ENCODE measurements at places on chromosomes 1 and 21.

- DNase-seq = no peak
These were observed 3.9 kb upstream of the SYNC start for GRCh38 chr1:32706491-32706890.

DNA sequence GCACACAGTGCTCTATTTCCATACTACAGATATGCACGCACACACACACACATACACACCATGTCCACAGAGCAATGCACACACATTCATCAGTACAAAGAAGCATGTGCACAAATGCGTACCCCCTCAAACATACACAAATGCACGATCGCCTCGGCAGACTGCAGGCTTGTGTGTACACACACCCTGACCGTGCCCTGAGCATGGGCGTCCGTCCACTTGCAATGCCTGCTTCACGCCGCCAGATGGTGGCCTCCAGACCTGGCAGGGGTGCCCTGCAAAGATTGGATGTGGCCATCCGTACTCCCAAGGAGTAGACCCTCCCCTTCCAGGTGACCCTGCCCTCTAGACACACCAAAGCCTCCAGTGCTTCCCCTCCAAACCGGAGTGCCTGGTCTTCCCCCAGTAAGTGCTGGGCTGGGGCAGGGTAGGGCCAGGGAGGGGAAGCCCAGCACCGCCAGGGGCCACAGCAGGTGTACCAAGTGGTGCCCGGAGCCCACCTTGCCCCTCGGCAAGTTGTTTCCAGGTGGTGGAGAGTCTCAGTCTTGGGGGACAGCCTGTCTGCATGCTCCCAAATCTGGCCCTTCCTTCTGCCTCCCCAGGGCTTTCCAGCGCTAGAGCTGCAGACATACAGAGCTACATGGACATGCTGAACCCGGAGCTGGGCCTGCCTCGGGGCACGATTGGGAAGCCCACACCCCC is 20.6 kb downstream of the ESPN start:
- no peak for DNase-seq

DNA sequence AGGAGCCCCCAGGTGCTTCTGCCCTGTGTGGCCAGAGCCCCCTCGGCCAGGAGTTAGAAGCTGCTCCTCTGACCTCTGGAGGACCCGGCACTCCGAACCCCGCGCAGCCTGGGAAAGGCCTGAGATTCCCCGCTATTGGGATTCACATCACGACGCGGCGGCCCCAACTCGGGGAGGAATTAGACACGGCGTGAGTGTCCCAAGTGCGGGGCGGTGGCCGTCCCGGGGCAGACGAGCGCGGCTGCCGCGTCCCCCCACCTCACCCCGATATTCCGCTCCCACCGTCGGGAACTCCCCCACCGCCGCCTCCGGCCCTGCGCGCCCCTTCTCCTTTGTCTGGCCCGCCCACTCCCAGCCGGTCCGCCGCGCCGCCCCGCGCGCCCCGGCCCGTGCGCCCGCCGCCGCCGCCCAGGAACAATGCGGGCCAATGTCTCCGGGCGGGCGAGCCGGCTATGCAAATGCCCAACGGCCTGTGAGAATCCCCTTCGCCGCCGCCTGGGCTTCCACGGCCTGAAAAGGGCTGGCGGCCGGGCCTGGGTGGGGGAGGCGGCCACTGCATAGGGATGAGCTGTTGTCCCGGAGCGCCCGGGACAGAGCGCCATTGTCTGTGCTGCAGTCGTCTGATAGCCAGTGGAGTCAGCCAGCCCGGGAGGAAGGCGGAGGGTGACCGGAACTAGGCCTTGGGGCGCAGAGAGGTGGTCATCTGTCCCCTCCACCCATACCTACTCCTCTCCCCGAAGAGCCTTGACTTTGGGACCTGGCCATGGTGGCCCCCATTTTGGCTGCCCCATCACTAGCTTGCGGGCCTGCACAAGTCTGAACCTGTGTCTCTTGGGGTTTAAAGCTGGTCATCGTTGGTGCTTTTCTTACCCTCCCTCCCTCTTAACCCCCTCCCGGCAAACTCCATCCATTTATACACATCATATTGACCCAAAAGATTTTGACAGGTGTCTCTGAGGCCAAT is 19.4 kb downstream of the RHBG start:
- no peak for DNase-seq

DNA sequence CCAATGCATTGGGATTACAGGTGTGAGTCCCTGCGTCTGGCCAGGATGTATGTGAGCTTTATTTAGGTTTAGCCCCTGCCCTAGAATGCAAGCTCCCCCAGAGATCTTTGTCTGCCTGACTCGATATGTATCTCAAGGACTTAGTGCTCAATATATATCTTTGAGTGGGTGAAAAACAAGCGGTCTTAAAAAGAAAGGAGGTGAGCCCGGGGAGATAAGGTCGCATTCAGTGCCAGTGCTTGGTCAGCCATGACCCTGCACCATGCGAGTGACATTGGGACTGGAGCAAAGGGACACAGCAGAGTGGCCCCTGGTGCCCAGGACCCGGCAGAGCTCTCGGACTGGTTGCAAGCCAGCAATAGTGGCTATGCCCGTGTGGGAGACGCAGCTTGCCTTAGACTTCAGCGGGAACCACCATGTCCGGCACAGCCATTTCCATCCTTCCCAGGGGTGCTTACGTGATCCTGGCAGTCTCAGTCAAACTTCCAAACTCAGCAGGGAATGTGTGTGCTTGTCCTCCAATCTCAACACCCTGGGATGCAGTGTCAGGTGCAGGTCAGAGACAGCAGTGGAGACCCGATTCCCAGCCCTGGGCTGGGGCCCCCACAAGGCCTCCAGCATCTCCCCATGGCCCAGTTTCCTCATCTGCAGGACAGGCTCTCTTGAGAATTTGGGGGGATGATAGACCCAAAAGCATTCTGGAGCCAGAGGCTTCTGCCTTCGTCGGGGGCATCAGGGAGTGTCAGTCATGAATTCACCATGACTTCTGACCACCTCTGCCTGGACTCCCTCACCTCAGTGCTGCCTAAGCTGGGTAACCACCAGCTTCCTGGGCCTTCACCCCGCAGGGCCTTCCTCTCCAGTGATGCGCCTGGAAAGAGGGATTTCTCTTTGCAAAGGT is 1.8 kb downstream of the MX2 start:
- no peak for DNase-seq

- DNase-seq = no peak
These were observed 6.1 kb downstream of the ERRFI1 start for GRCh38 chr1:8020032-8020431.

GRCh38 chr1:196467230-196467925 is 140.9 kb downstream of the KCNT2 start:
- no peak for DNase-seq

DNA sequence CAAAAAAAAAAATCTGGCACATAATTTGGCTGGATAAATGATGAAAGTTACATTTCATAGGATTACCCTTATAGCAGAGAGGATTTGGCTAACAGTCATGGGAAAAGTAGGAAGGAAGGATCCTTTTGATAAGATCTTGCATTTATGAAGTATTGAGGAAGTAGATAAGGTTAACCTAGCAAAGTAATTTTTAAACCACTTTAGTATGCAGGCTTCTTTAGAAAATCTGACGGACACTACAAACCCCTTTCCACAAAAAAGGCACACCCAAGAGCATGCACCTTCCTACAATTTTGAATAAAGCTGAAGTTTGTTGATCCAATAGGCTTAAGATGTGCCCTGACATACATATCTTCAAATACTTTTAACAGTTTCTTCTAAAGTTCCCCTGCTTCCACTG is 275.2 kb downstream of the GRIK1 start:
- no peak for DNase-seq

GRCh38 chr1:53582211-53583020 is 123.2 kb downstream of the DMRTB1 start:
- DNase-seq = peak; percentile 9

GRCh38 chr1:159911326-159912070 is 11.5 kb upstream of the CFAP45 start:
- DNase-seq = no peak

DNA sequence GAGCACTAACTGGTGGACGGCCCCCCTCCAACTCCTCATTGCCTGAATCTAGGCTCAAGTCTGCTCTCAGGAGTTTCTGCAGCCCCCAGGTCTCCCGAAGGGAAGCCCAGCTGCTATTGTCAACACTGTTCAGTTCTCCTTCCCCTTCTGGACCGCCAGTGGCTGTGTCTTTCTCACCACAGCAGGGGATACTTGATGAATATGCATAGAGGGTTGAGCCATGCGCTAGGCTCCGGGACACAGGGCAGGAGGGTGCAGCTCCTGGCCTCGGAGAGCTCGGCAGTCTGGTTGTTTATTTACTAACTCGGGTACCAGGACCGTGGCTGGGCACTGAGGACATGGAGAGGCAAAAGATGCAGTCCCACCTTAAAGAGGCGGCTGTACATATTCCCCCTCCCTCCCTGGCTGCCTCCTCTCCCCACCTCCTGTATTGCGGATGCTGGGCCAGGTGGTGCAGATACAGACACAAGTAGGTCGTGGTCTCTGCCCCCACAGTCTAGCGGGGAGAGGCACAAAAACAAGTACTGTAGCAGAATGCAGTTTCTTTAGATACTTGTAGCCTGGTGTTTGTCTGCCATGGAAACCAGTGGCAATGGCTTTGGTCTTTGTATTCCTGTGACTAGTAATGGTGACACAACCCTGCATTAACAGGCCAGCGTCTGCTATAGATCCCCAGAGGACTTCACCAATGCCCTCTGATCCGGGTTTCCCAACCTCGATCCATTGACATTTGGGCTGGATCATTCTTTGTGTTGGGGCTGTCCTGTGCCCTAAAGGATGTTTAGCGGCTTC is 26.2 kb downstream of the ARHGEF10L start:
- no peak for DNase-seq

- no peak for DNase-seq
These were observed 8.0 kb downstream of the RABGAP1L start for GRCh38 chr1:174167265-174167803.

DNA sequence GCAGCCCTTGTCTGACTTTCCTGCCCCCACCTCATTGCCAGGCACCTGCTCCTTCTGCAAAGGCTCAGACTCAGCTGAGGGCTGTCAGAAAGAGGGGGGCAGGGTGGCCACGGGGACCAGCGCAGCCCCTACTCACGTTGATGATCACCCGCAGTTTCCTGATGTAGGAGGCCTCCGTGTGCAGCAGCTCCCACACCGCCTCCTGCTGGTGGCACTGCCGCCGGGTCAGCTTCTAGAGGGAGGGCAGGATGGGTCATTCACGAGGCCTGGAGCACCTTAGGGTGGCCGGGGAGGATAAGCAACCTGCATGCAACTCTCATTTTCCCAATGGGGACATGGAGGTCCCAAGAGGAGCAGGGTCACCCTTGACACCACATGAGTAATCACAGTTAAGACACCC is 6.4 kb upstream of the TNFRSF25 start:
- no peak for DNase-seq

DNA sequence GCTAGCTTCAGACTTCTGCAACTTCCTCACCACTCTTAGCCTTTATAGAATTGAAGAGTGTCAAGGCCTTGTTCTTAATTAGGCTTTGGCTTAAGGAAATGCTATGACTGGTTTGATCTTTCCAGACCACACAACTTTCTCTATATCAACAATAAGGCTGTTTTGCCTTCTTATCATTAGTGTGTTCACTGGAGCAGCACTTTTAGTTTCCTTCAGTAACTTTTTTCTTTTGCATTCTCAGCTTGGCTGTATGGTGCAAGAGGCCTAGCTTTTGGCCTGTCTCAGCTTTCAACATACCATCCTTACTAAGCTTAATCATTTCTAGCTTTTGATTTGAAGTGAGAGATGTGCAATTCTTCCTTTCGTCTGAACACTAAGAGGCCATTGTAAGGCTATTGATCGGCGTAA is 8.6 kb downstream of the PRKACB start:
- DNase-seq = no peak

- no peak for DNase-seq
These were observed 109.4 kb upstream of the GUCA2B start for GRCh38 chr1:42043811-42044210.

GRCh38 chr1:22163137-22163536 is 20.2 kb upstream of the WNT4 start:
- no peak for DNase-seq

DNA sequence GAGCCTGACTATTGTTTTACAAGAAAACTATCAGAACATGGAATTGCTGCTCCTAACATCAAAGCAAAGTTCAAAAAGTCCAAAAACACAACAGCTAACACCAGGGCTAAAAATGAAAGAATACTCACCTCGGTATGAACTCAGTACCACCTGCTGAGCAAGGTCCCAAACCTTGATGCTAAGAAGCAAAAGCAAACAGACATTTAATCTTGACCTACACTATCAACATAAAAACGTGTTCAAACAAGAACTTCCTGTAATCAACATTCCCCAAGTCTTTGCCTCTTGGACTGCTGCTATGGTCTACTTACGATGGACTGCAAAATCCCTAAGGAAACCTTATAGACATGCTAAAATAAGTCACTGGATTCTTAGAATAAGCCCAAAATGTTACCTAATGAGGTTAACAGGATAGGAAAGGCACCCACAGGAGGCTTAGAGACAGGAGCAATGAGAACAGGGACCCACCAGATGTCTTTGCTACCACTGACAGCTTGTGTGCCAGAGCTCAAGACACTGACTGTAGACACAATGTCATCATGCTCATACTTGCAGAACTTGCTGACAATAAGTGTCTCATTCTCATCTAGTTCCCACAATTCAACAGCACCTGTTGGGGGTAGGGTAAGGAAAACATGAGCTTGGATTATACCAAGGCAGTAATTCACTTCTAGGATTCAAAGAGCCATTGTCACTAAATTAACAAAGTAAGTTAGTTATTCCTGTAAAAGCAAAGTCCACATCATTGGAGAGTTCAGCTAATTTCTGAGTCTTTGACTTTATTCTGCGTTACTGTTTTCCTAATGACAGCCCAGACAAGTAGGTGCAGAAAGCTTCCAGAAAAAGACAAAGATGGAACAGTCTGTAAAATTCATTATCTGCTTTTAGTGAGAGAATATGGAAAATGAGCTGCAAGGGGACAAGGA is 1.8 kb downstream of the WDR77 start:
- DNase-seq = no peak
